ENCODE measurements at places on chromosomes 6 and 20.

GRCh38 chr6:138948546-138949179, 39.4 kb downstream of the REPS1 start:
- DNase-seq: no peak

- no peak for DNase-seq
Measured at GRCh38 chr6:36666287-36666686, 12.2 kb upstream of the CDKN1A start.

GRCh38 chr6:157946865-157947532, 34.7 kb upstream of the SYNJ2 start:
- DNase-seq: no peak

DNA sequence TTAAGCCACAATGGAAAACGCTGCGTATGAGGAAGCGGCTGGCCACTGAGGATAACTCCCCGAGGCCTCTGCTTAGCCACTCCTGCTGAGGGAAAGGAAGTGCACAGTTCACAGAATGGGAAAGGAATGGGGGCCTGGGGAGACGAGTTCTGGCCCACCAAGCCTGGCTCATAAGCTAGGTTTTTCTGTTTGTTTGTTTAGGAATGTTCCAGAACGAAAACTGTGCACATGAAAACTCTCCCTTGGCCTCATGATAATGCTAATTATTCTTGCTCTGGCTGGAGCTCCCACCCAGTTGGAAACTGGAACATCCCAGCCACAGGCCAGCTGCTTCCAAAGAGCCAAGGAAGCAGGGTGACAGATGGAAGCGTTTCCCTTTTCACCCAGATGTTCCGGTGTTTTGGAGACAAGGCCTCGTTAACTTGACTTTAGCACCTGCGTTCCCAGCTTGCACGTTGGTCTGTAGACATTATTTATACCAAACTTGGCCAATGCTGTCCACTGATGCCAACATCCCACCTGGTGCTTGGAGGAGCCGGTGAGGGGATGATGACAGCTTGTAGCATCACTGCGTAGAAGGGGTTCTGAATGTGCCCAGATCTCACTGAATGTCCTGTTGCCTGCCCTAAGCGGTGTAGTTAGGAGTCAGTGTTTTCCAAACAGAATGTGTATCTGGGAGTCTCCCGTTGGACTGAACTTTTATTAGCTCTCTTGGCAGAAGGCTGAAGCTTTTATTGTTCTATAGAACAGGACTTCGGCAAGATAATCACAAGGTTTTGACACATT, 34.5 kb downstream of the APCDD1L start:
- DNase-seq: no peak

- DNase-seq: no peak
Measured at GRCh38 chr20:61949714-61950640, 115.7 kb downstream of the TAF4 start.

DNA sequence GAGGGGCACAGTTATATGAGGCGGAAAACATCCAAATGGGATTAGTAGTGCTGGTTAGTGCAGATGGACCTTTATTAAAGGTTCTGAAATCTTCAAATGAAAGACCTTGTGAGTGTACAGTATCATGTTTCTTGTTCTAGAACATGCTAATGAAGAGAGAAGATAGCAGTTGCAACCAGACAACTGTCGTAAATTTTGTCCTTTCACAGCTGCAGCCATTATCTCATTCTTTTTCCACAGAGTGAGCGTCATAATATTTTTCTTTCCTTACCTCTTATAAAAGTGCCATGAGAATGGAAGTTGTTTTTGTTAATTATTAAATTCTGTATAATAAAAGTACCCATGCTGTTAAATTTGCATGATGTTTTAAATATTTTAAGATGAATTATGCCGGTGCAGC, 4.4 kb upstream of the C6orf163 start:
- DNase-seq: no peak

- no peak for DNase-seq
Measured at GRCh38 chr6:112470376-112470775, 123.2 kb downstream of the RFPL4B start.

- no peak for DNase-seq
Measured at GRCh38 chr20:48283470-48284110, 498.3 kb upstream of the SULF2 start.

DNA sequence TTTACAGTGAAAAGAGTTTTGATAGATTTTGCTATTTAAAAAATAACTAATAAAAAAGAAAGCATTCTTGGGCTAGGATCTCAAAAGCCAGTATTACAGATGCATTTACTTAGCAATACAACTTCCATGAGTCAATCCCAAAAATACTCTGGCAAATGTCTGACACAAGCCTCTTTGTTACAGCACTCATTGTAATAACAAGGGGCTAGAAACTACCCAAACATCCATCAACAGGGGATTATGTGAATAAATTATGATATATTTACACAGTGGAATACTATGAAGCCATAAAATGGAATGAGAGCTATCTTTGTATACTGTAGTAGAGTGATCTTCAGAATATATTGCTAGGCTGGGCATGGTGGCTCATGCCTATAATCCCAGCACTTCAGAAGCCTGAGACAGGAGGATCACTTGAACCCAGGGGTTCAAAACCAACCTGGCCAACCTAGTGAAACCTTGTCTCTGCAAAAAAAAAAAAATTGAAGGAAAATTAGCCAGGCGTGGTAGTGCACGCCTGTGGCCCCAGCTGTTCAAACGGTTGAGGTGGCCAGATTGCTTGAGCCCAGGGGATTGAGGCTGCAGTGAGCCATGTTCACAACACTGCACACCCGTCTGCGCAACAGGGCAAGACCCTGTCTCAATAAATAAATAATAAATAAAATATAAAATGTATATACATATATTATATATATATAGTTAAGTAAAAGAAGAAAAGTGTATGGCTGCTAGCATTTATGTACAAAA, 34.7 kb upstream of the TOP1 start:
- no peak for DNase-seq

- no peak for DNase-seq
Measured at GRCh38 chr20:50903353-50904051, 27.7 kb downstream of the ADNP start.

- no peak for DNase-seq
Measured at GRCh38 chr6:169986171-169986847, 234.9 kb downstream of the ERMARD start.

DNA sequence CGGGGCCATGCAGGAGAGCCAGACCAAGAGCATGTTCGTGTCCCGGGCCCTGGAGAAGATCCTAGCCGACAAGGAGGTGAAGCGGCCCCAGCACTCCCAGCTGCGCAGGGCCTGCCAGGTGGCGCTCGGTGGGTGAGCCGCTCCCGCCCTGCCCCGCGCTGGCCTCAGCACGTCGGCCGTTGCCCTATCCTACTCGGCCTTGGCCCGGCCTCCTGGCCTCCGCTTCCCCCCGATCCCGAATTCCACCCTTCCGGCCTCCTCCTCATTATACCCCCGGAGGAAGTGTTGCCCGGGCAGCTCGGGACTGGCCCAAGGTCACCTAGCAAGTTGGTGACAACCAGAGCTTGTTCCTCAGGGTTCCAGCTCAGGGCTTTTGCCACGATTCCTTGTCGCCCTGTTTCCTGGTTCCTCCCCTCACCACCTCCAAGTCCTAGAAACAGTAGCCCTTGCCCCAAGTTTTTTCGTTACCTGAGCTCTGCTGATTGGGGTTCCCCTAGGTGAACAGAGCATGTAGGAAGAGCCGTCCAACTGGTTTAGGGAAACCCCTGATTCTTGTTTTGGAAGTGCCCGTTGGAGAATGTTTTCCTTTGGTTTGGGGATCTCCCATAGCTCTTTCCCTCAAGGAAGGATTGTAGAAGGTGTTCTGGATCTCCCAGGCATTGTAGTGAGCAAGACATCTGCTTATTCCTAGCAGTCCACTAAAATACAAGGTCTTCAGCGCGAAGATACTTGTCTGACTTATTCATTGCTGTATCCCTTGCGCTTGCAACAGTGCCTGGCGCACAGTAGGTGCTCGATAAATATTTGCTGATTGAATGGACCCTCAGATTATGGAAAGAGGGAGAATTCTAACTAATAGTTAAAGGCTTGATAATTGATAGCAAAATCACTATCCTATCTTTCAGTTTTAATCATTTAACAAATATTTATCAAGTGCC, 641 bp downstream of the ARFGEF2 start:
- peak; percentile 15 for DNase-seq

GRCh38 chr6:93746892-93747291, 327.5 kb upstream of the EPHA7 start:
- DNase-seq: no peak

DNA sequence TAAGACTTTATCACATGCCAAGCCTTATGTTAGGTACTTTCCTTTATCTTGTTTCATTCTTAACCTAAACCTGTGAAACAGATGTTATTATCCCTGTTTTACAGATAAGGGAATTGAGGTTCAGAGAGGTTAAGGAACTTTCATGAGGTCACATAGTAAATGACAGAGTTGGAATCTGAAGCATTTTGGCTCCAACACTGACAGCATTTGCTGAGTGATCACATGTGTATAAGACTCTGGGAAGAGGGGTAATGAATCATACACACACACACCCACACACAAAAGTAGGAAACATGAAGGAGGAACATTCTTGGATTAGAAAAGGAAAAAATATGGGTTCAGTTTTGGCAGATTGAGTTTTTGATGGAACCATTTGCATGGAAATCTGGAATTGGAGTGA, 212.5 kb downstream of the GJA1 start:
- no peak for DNase-seq

DNA sequence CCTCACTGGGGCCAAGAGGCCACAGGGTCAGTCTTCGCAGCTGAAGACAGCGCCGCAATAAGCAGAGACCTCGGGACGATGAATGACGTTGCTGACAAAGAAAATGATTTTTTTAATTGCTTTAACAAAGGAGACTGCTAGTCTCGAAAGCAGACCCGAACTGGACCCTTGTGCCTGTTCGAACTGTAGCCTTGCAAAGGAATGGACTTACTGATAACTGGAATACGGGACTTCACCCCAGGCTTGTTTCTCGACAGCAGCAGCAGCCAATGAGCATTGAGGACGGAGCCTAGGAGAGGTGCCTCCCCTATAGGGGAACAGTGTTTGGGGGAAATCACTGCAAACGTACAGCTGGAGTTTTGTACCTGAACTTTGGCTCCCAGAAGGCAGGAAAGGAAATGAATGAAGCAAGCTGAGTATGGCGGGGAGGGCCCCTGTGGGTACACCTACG, 1.3 kb upstream of the TAF4 start:
- no peak for DNase-seq

DNA sequence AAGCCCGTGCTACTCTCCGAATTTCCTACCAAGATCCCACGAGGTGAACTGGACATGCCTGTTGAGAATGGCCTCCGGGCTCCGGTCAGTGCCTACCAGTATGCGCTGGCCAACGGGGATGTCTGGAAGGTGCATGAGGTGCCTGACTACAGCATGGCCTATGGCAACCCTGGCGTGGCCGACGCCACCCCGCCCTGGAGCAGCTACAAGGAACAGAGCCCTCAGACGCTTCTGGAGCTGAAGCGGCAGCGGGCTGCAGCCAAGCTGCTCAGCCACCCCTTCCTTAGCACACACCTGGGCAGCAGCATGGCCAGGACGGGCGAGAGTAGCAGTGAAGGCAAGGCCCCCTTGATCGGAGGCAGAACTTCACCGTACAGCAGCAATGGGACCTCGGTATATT, 8.0 kb upstream of the FAM83D start:
- no peak for DNase-seq

- no peak for DNase-seq
Measured at GRCh38 chr6:11969092-11969491, 43.0 kb upstream of the HIVEP1 start.

DNA sequence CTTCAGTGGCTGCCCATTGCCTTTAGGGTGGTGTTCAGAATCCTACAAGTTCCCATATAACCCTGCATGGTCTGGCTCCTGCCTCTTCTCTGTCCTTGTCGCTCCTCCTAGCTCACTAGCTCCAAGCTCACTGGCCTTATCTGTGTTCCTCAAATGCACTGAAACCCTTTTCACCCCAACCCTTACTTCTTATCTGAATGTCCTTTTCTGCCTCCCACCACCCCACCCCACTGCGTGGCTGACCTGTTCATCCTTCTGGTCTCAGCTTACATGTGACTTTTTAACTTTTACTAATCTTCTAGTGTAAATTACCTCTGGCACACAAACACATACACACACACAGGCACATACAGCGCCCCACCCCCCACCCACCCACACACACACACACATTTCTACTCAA, 41.0 kb upstream of the GLP1R start:
- no peak for DNase-seq

- DNase-seq: no peak
Measured at GRCh38 chr6:140566781-140567277, 1192.4 kb upstream of the CITED2 start.

- no peak for DNase-seq
Measured at GRCh38 chr6:110563711-110564110, 87.3 kb upstream of the SLC22A16 start.

DNA sequence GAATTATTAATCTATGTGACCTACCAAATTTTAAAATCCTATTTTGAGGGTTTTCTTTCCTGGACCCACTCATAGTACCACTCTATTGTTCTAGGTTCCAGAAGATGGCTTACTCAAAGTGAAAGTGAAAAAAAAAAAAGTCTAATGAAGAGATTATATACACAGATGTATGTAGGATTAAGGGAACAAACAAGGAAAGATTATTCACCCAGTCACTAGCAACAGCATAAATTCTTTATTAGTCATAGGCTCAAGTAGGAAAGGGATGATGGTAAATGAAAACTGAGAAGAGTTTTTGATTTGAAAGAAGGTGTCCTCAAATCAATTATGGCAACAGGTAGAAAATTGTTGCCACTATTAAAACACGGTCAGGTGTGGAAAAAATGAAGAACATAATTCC, 923.7 kb downstream of the TBC1D32 start:
- no peak for DNase-seq

GRCh38 chr20:17456279-17456678, 74.9 kb downstream of the BFSP1 start:
- no peak for DNase-seq

GRCh38 chr6:113120582-113121285, 736.4 kb upstream of the MARCKS start:
- DNase-seq: no peak

Measured in NCI-H510A (cell line).